ENCODE measurements at places on chromosomes 7 and 10. TPM values are rescaled to one million over a fixed set of nuclear protein-coding genes. Genes with fewer than 3 reads are reported as not detected.

CUZD1 gene
- 0.92 TPM for total RNA-seq

FAM25C gene
- 0.92 TPM for total RNA-seq

OR2A7 gene
- total RNA-seq, result 11.6 TPM

FEZF1 gene
- total RNA-seq, result not detected

Measured in foreskin keratinocyte (primary cell).